ENCODE measurements at places on chromosomes 11 and 22. TPM values are rescaled to one million over a fixed set of nuclear protein-coding genes. Genes with fewer than 3 reads are reported as not detected.

DNA sequence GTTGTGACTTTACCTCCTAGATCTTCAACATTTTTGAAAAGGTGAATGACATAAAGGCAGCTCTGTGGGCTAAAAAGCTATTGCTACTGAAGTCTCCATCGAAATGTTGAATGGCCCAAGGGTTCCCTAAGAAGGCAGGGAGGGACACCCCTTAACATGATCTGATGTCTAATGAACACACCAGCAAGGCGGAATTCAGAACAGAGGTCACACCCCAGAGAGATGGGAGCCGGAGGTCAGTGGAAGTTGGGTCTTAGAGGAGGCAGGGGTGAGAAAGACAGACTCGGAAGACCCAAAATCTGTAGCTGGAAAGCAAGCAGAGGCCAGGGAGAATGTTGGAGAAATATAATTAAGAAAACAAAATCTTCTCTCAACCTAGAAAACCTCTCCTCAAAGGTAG is 79.0 kb downstream of the TRIM29 start:
- no peak overlapping the region for H3K4me3 ChIP-seq
- H3K27ac ChIP-seq, result no peak overlapping the region
- no peaks in the 10 kb centered on the region for H3K36me3 ChIP-seq
- no peak for DNase-seq
- no peaks in the 10 kb centered on the region for H3K4me1 ChIP-seq

The ESAM gene
- 3.4 TPM for total RNA-seq

The C11orf86 gene
- total RNA-seq, result not detected

The DAGLA gene
- total RNA-seq, result 0.85 TPM

- no peaks in the 10 kb centered on the region for H3K4me1 ChIP-seq
- no peak overlapping the region for H3K4me3 ChIP-seq
- DNase-seq, result no peak
- no peaks in the 10 kb centered on the region for H3K27me3 ChIP-seq
- H3K27ac ChIP-seq, result no peak overlapping the region
Measured at GRCh38 chr11:129967996-129968395, 34.6 kb downstream of the PRDM10 start.

GRCh38 chr11:128841461-128842072 is 25.5 kb downstream of the KCNJ1 start:
- peaks cover 56% of the 10 kb centered on the region for H3K4me1 ChIP-seq
- H3K27ac ChIP-seq, result no peak overlapping the region
- no peak overlapping the region for H3K4me3 ChIP-seq
- no peak for DNase-seq
- H3K27me3 ChIP-seq, result no peaks in the 10 kb centered on the region

Measured in naive thymus-derived CD4-positive, alpha-beta T cell (primary cell).